Aortic smooth muscle cell (primary cell): ENCODE measurements at places on chromosomes 6 and 20. TPM values are rescaled to one million over a fixed set of nuclear protein-coding genes. Genes with fewer than 3 reads are reported as not detected.

GNAS-AS1 gene
- total RNA-seq = 0.56 and 1.2 TPM in 2 replicates

AKIRIN2 gene
- 11.5 and 12.5 TPM in 2 replicates for total RNA-seq

BACH2 gene
- under 0.01 and 0.19 TPM in 2 replicates for total RNA-seq

L3MBTL1 gene
- 5.2 TPM in 2 replicates for total RNA-seq

CLPSL1 gene
- not detected in 2 replicates for total RNA-seq

WFDC10B gene
- total RNA-seq = not detected in 2 replicates

HLA-DRA gene
- 0.53 TPM in 1 of 2 replicates, not detected in the other for total RNA-seq

CLVS2 gene
- total RNA-seq = not detected in 2 replicates

HLA-G gene
- total RNA-seq = not detected in 2 replicates

NINL gene
- 7.0 and 9.6 TPM in 2 replicates for total RNA-seq

MTFR2 gene
- 1.3 and 3.2 TPM in 2 replicates for total RNA-seq

OOEP gene
- total RNA-seq = not detected in 2 replicates

RGL2 gene
- 27.7 and 33.5 TPM in 2 replicates for total RNA-seq

MRAP2 gene
- 1.3 and 1.5 TPM in 2 replicates for total RNA-seq

DEFB124 gene
- not detected in 2 replicates for total RNA-seq

TPBG gene
- 25.4 and 33.7 TPM in 2 replicates for total RNA-seq

IL20RA gene
- 0.12 and 0.13 TPM in 2 replicates for total RNA-seq

SIRPD gene
- not detected in 2 replicates for total RNA-seq

DSE gene
- 37.9 and 42.8 TPM in 2 replicates for total RNA-seq

RSPO4 gene
- total RNA-seq = not detected in 2 replicates

CCN6 gene
- not detected in 2 replicates for total RNA-seq

PDCD2 gene
- total RNA-seq = 40.7 and 48.4 TPM in 2 replicates

SRSF12 gene
- total RNA-seq = under 0.01 TPM in 2 replicates

SLC35D3 gene
- not detected in 2 replicates for total RNA-seq

SOX4 gene
- total RNA-seq = 16.2 and 21.3 TPM in 2 replicates

DDO gene
- total RNA-seq = 5.5 and 6.0 TPM in 2 replicates

ETV7 gene
- under 0.01 and 0.37 TPM in 2 replicates for total RNA-seq

BPI gene
- 0.50 and 0.79 TPM in 2 replicates for total RNA-seq

FYN gene
- total RNA-seq = 57.5 and 63.0 TPM in 2 replicates

JAG1 gene
- 180 and 219 TPM in 2 replicates for total RNA-seq

CYP24A1 gene
- total RNA-seq = not detected in 2 replicates

PPP1R16B gene
- total RNA-seq = 0.75 and 1.5 TPM in 2 replicates

CASS4 gene
- 0.13 TPM in 1 of 2 replicates, not detected in the other for total RNA-seq

TFAP2D gene
- 0.25 and 0.26 TPM in 2 replicates for total RNA-seq

NOX3 gene
- not detected in 2 replicates for total RNA-seq

CARMIL1 gene
- 28.3 and 33.7 TPM in 2 replicates for total RNA-seq

SLC17A3 gene
- total RNA-seq = not detected in 2 replicates

WFDC2 gene
- not detected in 2 replicates for total RNA-seq

RGS17 gene
- total RNA-seq = 19.3 and 37.3 TPM in 2 replicates

SYNGAP1 gene
- 2.4 and 4.4 TPM in 2 replicates for total RNA-seq

GRIK2 gene
- 0.19 and 0.40 TPM in 2 replicates for total RNA-seq

MUC22 gene
- not detected in 2 replicates for total RNA-seq

TTK gene
- total RNA-seq = 11.7 and 16.9 TPM in 2 replicates

C6orf15 gene
- total RNA-seq = not detected in 2 replicates

ADGRF4 gene
- total RNA-seq = under 0.01 and 0.13 TPM in 2 replicates

CLIC5 gene
- total RNA-seq = not detected in 2 replicates

FOXP4 gene
- total RNA-seq = 1.6 TPM in 2 replicates

ROS1 gene
- total RNA-seq = not detected in 2 replicates

PARD6B gene
- 0.25 and 0.26 TPM in 2 replicates for total RNA-seq

MRPS26 gene
- 32.6 and 42.0 TPM in 2 replicates for total RNA-seq
